ENCODE measurements at places on chromosomes 16 and 17. TPM values are rescaled to one million over a fixed set of nuclear protein-coding genes. Genes with fewer than 3 reads are reported as not detected.

The CCDC154 gene
- total RNA-seq: 2.4 TPM

- no peak for DNase-seq
Observed at GRCh38 chr17:76561799-76562268, 22.0 kb downstream of the PRCD start.

DNA sequence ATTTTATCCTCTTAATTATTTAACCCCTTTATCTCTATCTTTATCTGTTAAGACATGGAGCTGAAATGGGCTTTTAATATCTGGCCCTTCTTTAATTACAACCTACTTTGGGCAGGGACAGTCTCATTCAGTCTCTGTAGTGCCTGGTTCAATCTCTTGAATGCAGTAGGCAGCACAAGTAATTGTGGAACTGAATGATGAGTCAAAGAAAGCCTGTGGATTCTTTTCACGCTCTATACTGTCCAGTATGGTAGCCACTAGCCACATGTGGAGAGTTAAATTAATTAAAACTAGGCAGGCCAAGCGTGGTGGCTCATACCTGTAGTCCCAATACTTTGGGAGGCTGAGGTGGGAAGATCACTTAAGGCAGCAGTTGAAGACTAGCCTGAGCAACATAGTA, 9.3 kb downstream of the BPTF start:
- no peak for DNase-seq

DNA sequence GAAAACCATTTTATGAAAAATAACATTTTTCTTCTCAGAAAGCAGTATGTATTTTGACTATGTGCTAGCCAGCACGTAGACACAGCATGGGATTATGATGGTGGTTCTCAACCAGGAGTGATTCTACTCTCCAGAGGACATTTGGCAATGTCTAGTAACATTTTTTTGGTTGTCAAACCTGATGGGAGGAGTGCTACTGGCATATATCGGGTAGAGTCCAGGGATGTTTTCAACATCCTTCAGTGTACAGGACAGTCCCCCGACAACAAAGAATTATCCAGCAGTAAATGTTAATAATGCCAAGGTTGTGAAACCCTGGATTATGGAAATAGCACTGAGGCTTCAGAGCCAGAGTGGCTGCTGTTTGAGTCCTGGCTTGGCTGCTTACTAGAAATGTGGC, 27.7 kb downstream of the AP2B1 start:
- DNase-seq: no peak

DNA sequence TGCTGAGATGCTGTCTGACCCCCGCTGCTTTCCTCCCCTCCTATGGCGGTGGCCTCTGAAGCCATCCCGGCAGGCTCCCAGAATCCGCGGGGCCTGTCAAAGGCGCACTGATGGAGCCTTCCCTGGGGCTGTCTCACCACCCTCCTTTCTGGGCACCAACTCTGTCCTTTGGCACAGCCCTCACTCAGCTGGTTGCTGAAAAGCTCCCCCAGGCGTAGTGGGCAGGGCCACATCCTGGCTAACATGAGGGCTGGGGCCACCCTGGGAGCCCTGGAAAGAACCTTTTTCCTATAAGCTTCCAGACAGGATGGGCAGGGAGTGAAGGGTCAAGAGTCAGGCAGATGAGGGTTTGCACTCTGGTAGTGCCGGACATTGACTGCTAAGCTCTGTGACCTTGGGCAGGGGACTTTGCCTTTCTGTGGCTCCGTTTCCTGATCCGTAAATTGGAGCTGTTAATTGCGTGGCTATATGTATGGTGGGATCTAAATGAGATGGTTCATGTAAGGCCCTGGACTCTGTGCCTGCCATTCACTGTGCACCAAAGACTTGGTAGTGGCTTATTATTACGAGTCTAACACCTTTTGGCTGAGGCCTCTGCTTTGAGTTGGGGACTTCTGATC, 27.6 kb upstream of the LASP1NB start:
- no peak for DNase-seq

DNA sequence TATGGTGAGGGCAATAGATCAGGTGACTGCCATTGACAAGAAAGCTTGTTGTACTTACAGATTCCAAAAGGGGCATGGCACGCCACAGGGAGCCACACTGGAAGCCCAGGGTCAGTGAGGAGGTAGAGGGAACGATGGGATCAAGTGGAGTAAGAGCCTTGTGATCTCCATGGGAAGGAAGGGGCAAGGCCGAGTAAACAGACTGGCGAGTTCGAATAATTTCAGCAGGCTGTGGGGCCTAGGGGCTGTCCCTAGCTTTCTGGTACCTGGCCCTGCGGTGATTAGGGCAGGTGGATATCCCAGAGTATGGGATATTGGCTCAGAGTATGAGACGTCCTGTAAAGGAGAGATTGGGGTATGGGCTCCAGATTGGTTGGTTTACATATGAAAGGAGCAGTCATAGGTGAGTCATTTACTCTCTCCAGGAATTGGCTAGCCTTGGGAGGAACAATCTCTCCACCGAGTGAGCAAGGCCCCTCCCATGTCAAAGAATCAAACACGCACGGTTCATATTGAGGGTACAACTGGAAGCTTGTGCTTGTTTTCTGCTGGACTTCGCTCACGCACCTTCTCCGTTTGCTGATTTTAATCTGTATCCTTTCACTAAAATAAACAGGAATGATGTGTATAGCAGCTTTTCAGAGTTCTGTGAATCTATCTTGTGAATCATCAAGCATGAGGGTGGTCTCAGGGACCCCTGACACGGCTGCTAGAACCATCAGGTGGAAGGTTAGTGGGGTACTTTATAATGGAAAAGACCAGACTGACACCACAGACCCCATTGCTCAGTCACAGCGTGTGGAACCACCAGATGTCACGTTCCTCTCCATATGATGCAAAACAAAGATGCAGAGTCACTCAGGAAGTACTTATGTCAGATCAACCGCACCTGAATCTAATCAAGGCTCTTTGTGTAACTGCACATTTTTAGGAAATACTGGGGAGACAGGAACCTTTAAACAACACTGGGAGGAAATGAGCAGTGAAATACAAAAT, 27.9 kb downstream of the GABARAPL2 start:
- no peak for DNase-seq

The HBA1 gene
- not detected for total RNA-seq

GRCh38 chr16:23160082-23160481, 10.8 kb upstream of the USP31 start:
- no peak for DNase-seq

- no peak for DNase-seq
Observed at GRCh38 chr16:89137666-89138512, 33.7 kb upstream of the CDH15 start.

GRCh38 chr17:43907998-43908721, 824 bp upstream of the MPP2 start:
- DNase-seq: no peak

GRCh38 chr17:4536742-4537411, 18.3 kb downstream of the MYBBP1A start:
- no peak for DNase-seq

The IL21R gene
- 1.0 TPM for total RNA-seq

DNA sequence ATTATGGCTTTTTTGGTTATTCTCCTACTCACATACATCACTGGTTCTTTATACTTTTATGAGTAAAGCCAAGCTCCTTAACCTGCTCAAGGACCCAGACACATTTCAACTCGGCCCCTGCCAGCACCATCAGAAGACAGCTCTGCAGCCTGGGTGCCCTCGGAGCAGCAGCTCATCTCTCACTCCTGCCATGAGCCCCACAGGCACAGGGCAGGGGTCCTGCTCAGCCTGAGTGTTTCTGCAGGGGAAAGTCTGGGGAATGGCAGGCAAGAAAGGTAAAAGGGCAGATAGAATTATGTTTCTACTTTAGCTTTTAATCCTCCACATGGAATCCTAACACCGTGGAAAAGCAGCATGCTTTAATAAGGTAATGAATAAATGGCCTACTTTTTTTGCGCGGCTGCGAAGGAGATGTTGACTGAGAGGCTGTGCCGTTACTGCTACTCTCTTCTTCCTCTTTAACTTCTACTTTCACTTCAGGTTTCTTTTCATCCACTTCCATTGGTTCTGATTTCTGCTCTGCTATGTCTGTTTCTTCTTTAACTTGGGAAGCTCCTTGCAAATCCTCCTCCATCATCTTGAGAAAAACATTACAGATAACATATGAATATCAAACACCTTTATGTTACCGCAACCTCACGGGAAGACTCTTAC, 50.1 kb upstream of the TRAP1 start:
- DNase-seq: no peak

The KRT17 gene
- total RNA-seq: not detected

The TBC1D3L gene
- 7.0 TPM for total RNA-seq

DNA sequence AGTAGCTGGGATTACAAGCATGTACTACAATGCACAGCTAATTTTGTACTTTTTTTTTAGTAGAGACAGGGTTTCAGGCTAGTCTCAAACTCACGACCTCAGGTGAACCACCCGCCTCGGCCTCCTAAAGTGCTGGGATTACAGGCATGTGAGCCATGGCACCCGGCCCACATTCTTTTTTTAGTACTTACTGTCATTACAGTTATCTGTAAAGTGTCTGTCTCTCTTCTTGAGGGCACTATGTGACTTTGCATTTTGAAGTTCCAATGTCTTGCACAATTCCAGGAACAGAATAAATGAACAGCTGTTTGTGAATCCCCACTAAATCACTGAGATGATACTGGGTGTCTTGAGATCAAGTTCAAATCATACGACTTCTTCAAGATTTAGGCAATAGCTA, 1540.3 kb downstream of the CDH11 start:
- no peak for DNase-seq

GRCh38 chr17:34254146-34254545, 939 bp upstream of the CCL2 start:
- no peak for DNase-seq

The NCOR1 gene
- 196 TPM for total RNA-seq

All from mucosa of descending colon (tissue), 3 donors.